ENCODE measurements at places on chromosomes 5 and 9. TPM values are rescaled to one million over a fixed set of nuclear protein-coding genes. Genes with fewer than 3 reads are reported as not detected.

SPINK1 gene
- 43.6 TPM for total RNA-seq

SLC25A48 gene
- 6.2 TPM for total RNA-seq

ELOVL7 gene
- 18.4 TPM for total RNA-seq

GPR21 gene
- total RNA-seq = 7.9 TPM

MEIKIN gene
- total RNA-seq = not detected

RASEF gene
- 6.1 TPM for total RNA-seq

EDIL3 gene
- 28.2 TPM for total RNA-seq

GPR151 gene
- total RNA-seq = not detected

C5orf58 gene
- not detected for total RNA-seq

TMEFF1 gene
- total RNA-seq = 9.9 TPM

RMI1 gene
- 11.3 TPM for total RNA-seq

PRKAA1 gene
- 69.1 TPM for total RNA-seq

INSYN2B gene
- total RNA-seq = 1.5 TPM

FAM53C gene
- total RNA-seq = 29.5 TPM

MVB12B gene
- 24.4 TPM for total RNA-seq

FOXE1 gene
- total RNA-seq = not detected

PRDM9 gene
- not detected for total RNA-seq

CCDC183 gene
- 3.1 TPM for total RNA-seq

Data from metanephros (tissue), 2 donors.